ENCODE measurements at places on chromosomes 6 and 20.
A peak's percentile ranks its signal among the peaks of the same experiment; 100 is the strongest.

- no peak for DNase-seq
Measured at GRCh38 chr6:149368065-149368464, 32.0 kb upstream of the SUMO4 start.

DNA sequence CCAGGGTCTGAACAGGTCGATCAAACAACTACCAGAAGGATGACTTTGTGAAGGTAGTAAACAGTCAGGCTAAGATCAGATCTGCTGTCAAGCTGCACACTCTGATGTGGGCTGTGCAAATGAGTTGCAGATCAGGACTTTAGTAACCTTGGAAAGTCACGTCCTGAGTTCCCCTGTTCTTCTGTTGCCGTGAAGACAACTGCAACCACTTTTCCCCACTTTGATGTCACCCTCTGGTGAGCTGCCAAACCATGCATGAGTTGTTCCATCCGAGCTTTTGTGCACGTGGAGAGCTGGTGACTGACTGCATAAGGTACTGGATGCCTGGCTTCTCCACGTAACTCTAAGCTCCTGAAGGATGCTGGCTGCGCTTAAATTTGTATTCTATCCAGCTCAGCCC is 111.0 kb downstream of the CD83 start:
- DNase-seq = peak; percentile 16

- DNase-seq = no peak
Measured at GRCh38 chr6:98039443-98039842, 756.4 kb upstream of the MMS22L start.

DNA sequence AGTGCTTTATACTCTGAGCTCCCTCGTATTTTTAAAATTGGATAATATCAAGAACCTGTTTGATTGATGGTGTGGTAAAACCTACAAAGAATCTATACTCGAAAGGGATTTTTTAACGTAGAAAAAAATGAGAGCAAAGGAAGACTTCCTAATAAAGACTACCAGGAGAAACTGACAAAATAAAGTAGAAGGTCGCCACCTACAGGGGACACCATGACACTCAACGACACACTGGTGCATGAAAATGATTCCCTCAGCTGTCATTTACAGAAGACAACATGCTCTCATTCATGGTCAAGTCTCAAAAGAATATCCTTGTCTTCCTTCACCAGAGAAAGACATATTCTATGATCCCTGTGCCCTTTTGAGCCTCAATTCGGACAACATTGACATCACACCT is 10.1 kb upstream of the NHSL1 start:
- DNase-seq = peak; percentile 66

DNA sequence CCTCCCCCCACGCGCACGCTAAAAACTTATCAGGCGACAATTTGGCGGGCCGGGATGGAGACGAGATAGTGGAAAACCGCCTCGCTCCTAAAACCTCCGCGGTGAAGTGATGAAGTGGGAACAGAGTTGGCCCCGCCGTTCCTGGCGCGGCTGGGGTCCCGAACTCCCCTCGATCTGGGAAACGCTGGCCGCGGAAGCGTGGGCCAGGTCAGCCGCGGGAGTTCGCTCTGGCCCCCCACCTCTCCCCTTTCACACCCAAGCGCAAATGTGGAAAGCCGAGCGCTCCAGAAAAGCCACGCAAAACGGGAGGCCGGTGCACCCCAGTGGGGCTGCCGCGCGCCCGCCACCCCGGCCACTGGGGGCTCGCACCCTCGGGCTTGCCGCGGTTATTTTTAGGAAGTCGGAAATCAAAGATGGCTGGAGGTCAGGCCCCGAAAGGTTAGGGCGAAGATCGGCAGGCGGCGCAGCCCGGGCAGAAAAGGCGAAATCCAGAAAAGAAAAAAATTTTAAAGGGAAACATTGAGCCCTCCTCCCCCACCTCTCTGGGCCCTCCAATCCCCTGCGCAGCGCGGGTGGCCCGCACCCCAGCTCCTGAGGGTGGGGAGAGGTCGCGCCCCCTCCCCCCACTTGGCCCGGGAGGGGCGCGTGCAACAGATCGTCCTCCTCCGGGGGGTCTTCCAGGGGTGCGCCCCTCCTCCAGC is 1.0 kb downstream of the SALL4 start:
- peak; percentile 12 for DNase-seq

- DNase-seq = no peak
Measured at GRCh38 chr20:61514018-61514365, 261.9 kb downstream of the CDH4 start.

GRCh38 chr6:148682990-148683389 is 63.8 kb upstream of the UST start:
- DNase-seq = peak; percentile 84

DNA sequence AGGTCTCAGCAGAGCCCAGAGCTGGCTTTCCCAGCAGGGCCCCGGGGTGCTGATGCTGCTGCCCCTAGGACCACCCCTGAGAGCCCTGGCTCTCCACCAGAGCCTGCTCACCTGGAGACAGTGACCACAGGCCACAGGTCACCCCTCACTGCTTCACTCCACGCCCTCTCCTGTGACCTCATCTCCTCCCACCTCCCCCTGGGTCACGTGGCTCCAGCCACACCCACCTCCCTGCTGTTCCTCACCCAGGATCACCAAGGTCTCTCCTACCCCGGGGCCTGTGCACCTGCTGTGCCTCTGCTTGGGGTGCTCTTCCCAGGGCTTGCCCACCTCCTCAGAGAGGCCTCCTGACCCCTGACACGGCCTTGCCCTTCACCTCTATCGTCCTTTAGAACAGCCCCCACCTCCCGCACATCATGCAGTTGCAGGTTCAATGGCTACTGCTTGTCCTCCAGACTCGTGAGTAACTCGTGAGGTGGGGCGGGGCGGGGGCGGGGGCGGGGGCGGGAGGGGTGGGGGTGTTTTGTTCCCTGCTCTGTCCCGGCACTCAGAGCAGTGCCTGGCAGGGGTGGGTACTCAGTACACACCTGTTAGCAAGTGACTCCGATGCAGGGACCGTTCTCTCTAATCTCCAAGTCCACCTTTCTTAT is 468.0 kb downstream of the PREX1 start:
- peak; percentile 22 for DNase-seq

DNA sequence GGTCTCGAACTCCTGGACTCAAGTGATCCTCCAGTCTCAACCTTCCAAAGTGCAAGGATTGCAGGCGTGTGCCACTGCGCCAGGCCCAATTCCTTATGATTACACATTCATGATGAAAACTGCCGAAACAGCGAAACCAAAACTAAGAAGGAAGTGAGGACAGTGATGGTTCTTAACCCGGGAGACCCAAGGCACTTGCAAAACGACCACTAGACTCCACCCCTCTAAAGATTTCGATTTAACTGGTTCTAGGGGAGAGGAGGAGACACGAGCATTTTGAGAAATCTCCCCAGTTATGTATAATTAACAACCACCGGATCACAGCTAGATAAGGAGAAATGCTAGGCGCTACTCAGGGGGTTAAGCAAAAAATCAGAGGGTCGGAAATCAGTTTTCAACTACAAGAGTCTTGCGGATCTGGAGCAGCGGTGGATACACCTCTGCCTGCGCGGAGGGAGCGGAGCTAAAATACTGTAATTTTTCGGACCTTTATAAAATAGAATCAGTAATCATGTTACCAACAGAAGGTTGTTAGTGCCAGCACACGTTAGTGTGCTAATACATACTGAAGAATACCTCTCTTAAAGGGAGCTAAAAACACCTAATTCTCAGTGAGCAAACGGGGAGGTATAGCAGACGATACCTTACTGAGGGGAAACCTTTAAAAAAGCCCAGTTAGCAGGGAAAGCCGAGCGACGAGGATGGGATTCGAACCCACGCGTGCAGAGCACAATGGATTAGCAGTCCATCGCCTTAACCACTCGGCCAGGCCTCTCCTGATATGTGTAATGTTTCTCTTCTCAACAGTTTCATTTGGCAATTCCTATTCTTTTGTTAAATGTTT is 60.0 kb upstream of the BTN3A2 start:
- DNase-seq = peak; percentile 97

Measured in suppressor macrophage (primary cell).